ENCODE measurements at places on chromosomes 16 and 17.

- DNase-seq: no peak
Observed at GRCh38 chr16:63720848-63721247, 1401.0 kb downstream of the CDH11 start.

DNA sequence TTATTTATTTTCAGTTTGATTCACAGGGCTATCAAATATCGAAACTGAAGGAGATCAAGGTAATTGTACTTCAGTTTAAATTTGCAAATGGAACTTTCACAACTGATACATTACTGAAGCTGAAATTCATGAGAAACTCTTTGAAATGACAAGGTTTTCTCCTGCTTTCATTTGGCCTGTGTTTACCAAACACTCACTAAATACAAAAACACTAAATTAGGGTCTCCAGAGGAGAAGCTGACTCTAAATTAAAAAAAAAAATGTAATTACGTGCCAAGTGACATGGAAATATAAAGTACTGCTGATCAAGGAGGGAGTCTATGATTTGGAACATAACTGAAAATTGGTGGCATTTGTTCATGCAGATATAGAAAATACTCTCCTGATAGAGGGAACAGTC, 205.8 kb downstream of the CDH11 start:
- no peak for DNase-seq

- DNase-seq: peak; percentile 89
Observed at GRCh38 chr17:78127239-78127887, 1.2 kb downstream of the TMC6 start.

GRCh38 chr17:78781104-78781892, 775 bp downstream of the CYTH1 start:
- DNase-seq: peak; percentile 55

- no peak for DNase-seq
Observed at GRCh38 chr17:40345161-40345993, 19.2 kb downstream of the GJD3 start.

- no peak for DNase-seq
Observed at GRCh38 chr16:31128711-31129567, 6.6 kb downstream of the PRSS8 start.

- no peak for DNase-seq
Observed at GRCh38 chr16:52558448-52558847, 11.5 kb upstream of the TOX3 start.

DNA sequence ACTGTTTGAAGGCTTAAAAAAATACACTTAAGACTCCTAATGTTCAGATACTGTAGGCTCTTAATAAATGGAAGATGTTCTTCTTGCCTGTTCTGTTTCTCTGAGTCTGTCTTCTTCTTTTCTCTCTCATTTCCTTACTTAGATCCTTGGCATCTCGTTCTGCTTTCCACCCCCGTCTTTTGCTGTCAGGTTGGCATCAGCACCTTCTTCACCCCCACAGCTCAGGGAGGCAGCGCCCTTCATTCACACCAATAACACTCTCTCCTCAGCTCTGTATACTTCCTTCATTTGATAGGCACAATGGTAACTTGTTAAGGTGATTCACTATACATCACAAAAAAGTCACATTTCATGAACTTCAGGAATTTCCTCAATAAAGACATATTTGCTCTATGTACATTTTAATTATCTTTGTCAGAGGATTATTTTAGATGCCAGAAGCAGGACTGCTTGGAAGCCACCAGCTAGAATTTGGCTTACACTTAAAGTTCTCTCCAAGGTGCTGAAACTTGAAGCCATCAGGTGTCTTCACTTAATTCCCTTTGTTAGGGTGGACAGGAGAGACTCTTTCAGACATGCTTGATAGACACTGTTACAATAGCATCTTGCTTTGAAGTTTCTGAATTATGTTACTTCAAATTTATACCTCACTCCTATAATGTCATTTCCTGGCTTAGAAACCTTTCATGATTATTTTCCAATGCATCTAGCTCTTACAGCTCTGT, 670.1 kb upstream of the C16orf82 start:
- no peak for DNase-seq

DNA sequence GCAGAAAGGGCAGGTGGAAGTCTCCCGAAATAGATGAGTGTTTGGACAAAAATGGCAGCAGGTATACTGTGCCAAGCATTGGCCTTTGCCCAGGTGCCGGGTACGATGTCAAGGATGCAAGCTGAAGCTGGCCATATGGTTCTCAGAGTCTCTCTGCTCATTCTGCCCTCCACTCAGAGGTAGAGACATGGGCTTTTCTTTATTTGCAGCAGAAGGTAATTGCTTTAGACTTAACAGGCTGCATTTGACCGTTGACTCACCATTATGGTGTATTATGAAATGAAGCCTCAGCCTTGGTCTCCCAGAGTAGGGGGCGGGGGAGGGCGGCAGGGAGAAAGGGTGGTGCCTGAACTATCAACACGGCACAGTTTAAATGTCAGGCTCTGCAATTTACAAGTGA, 969.1 kb upstream of the EEF2KMT start:
- no peak for DNase-seq

GRCh38 chr16:67240506-67240905, 6.8 kb downstream of the FHOD1 start:
- DNase-seq: no peak

DNA sequence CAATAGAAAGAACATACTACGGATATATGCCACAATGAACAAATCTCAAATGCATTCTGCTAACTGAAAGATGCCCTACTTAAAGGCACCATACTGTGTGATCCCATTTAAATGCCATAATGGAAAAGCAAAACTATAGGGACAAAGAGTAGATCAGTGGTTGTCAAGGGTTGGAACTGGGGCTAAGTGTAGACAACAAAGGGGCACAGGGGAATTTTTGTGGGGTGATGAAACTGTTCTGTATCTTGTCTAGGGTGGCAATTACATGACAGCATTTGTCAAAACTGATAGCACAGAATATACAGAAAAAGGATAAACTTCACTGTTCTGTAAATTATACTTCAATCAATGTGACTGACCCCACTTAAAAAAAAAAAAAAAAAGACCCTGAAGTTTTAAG, 17.7 kb downstream of the GFOD2 start:
- DNase-seq: no peak

- no peak for DNase-seq
Observed at GRCh38 chr17:77948690-77949114, 9.8 kb upstream of the TNRC6C start.

GRCh38 chr16:49453021-49453420, 79.4 kb downstream of the C16orf78 start:
- no peak for DNase-seq

DNA sequence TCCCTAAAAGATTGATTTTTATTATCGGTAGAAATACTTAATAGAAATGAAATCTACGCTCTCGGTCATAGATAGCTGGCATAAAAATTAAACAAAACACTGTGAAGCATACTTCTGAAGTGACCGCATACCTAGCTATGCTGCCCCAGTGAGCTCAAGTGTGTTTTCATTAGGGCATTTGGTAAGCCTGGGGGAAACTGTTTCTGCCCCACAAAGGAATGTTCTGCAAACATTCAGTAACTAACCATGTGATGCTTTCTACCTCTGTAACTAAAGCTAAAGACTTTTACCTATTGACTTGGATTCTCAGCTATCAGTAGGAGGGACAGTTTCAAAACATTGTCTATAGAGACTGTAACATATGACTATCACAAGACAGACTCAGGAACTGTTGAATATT, 93.5 kb upstream of the HSBP1 start:
- DNase-seq: no peak

- no peak for DNase-seq
Observed at GRCh38 chr16:84660973-84661372, 12.7 kb downstream of the KLHL36 start.

DNA sequence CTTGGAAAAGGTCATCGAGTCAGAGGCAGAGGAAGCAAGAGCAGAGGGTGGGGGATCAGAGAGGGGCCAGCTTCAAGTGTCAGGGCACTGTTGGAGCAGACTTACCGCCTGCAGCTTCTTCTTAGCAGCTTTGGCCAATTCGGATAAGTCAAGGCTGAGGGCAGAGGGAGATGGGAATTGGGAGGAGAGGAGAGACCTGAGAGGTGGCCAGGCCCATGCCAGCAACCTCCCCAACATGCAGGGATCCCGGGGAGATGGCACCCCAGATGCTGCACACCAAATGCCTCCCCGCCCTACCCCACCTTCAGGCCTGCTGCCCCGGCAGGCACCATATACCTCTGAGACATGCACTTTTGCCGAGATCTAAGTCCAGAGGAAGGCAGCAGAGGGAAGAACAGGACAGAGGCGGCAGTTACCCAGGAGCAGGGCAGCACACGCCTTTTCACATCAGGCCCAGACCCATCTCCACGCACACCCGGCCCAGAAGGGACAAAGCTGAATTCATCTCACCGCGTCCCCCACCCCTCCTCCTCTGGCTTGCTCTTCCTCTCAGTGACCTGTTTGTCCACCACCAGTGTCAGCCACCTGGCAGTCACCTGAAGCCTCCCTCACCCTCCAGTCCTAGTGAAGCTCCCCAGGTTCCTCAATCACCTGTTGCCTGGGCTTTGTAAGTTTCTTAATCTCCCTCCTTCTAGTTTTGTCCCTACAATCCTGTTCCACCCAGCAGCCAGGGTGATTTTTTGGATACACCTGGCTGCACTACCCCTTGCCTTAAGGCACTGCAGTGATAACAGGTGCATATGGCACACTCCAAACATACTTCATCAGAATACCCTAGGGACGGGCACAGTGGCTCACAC, 10.4 kb downstream of the TP53I13 start:
- DNase-seq: no peak

GRCh38 chr17:17874478-17874877, 37.7 kb upstream of the SREBF1 start:
- no peak for DNase-seq

GRCh38 chr17:67046398-67046797, 2.0 kb downstream of the CACNG1 start:
- DNase-seq: no peak

DNA sequence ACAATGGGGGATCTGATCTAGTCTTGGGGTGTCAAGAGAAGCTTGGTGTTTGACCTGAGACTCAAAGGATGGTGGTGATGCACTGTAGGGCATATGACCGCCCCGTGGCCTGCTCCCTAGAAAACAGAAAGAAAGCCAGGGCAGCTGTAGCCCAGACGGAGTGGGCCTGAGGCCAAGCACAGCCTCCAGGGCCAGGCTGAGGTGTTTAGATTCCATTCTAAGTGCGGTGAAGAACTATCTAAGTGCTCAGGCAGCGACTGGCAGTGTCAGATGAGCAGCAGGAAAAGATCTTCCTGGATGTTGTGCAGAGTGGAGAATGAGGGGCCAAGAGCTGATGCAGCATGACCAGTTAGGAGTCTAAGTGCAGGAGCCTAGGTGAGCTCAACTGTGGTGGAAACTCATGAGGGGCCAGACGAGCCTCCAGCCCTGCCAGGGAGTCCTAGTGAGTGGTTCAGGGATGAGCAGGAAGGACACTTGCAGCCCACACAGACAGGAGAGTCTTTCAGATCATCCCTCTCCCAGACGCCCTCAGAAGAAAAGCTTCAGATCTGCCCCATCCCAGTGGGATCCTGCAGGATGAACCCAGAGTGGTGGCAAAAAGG, 314.2 kb upstream of the CCL2 start:
- no peak for DNase-seq

Data from GM12865 (cell line).